ENCODE measurements at places on chromosomes 7 and 10.

- DNase-seq = no peak
These were observed 97.4 kb downstream of the REEP3 start for GRCh38 chr10:63618552-63618951.

GRCh38 chr10:78319371-78319770 lies 285.7 kb downstream of the RPS24 start:
- DNase-seq = no peak

DNA sequence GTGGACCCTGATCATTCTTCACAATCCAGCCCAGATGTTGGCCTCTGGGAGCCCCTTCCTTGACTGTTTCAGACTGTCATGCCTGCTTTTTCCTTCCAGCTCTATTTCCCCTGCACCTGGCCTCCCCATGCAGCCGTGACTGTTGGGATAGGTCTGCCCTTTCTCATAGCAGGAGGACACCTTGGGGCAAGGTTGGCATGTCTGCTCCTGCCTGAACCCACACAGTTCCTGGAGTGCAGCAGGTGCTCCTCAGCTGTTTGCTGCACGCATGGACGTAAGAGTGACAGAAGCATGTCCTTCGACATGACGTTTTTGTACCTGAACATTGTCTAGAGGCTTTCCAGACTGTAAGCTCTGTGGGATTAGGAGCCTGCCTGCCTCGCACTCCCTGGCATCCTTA lies 24.0 kb downstream of the POR start:
- DNase-seq = no peak

- DNase-seq = no peak
These were observed 43.0 kb upstream of the CDK1 start for GRCh38 chr10:60735244-60735643.

GRCh38 chr7:120334475-120334874 lies 61.5 kb downstream of the KCND2 start:
- DNase-seq = no peak

- DNase-seq = no peak
These were observed 30.7 kb downstream of the TLL2 start for GRCh38 chr10:96482815-96483588.

DNA sequence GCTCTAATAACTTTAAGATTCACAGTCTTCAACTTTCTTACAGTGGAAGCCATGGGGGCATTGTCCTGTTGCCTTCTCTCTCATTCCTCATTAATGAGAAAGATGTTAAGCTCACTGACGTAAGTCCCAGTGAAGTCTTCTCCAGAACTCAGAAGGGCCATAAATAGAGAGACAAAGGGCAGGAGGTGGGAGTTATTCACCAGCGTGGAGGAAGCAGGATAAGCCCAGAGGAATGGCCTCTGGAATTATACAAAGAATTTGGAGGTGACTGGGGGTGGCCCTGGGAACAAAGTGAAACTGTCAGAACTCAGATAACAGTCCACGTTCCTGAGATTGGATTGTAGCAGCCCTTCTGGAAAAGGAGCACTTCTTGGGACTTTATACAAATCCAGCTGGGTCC lies 52.4 kb downstream of the SORBS1 start:
- peak; percentile 31 for DNase-seq

GRCh38 chr10:88791924-88792323 lies 10.6 kb upstream of the LIPM start:
- DNase-seq = no peak

DNA sequence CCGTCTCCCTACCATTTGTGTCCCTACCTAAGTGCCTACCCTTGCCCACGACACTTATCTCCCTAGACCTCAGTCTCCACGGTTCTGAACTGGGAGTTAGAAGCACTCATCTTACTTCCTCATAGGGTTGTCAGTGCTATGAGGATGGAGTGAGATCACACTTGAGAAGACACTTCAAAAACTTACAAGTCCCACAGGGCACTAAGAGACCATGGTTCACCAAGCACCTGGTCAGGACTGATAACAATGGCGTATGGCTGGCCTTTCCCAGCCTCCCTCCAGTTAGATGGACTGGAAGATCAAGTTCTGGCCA lies 43.2 kb downstream of the KCNMA1 start:
- DNase-seq = no peak

GRCh38 chr7:126635545-126635944 lies 617.2 kb downstream of the GRM8 start:
- DNase-seq = no peak

DNA sequence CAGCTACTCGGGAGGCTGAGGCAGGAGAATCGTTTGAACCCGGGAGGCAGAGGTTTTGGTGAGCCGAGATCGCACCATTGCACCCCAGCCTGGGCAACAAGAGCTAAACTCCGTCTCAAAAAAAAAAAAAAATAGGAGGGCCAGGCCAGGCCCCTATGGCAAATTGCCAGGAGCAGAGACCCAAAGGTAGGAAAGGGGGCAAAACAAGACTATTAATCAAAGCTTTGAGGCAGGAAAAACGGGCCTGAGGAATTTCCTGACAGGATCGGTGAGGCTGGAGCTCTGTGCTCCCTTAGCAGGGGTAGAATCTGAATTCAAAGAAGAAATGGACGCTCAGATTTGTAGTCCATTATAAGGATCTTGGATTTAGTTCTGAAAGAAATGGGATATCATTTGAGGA lies 2.8 kb upstream of the VOPP1 start:
- DNase-seq = no peak
